ENCODE measurements at places on chromosomes 7 and 10.

DNA sequence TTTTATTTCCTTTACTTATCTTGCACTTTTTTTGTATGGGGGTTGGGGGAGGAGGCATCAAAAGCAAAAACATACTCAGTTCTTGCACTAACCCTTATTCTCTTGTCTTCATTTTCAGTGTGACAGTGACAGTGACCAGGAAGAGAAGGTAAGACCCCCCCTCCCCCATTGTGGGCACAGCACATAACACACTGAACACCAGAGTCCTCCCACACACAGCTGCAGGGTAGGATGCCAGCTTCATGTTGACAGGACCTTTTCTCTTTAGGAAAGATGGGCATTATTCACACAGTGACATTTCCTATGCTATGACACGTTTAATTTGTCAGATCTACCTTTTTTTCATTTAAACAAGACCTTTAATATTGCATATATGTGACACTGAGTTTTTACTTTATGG, 696.3 kb upstream of the GALNT17 start:
- DNase-seq: no peak

GRCh38 chr10:60289800-60290199, 99.9 kb downstream of the ANK3 start:
- no peak for DNase-seq

GRCh38 chr10:11262494-11263345, 245.0 kb downstream of the CELF2 start:
- no peak for DNase-seq

DNA sequence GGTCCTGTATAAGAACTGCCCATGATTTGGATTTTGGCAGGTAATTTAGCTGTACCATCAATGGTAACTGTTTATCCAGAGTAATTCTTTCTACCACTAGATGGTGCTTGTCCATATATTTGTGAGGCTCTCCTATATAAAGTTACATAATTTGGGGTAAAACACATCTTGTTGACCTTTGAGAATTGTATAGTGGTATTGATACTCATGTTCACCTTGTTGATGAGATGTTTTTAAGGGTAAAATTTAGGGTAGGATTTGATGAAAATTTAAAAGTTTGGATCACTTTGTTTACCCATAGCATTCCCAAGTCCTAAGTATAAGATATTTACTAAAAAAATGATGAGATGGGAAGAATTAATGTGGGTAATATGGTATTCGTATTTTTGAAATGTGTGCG, 31.6 kb downstream of the ST7 start:
- DNase-seq: peak; percentile 41

DNA sequence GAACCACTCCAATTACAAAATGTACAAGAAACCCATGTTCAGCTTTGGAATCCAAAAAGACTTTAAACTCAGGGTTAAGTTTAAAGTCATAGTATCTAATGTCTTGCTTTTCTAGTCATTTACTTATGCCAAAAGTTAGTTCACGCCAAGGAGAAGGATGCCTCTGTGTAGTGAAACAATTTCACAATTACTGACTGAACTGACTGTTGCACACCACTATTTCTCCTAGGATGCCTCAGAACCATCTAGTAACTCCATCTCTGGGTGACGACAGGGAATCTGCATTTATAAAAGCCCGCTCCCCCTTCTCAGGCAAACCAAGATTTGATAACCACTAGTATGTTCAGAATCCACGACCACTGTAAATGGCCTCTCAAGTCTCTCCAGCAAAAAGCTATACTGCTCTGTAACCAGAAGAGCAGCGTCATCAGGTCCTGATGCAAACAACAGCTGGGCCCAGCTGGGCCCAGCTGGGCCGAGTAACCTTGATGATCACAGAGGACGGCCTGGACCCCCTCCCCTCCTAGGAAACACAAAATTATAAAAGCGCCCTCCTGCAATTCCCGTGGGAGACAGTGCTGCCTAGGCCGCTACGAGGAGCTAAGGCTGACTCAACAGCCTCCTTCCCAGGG, 680 bp upstream of the ADO start:
- no peak for DNase-seq

- no peak for DNase-seq
Measured at GRCh38 chr7:23654508-23654907, 25.5 kb upstream of the FAM221A start.

DNA sequence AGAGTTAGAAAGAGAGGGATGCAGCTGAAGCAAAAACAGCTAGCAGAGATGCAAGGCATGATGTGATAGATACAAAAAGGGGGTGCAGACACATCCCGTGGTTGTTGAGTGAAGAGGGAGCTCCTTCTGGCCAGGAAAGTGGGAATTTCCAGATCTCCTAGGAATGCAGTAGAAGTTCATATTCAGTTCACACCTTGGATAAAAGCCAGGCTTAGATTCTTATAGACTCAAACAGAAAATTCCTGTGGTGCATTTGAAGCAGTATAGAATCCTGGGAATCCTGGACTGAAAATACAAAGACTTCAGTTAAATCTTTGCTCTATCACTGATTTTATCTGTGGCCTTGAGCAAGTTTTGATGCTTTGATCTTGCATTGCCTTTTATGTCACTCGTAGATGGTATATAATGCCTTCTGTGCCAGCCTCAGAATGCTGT, 33.9 kb downstream of the SGPL1 start:
- DNase-seq: no peak

GRCh38 chr7:70600993-70601392, 531.0 kb upstream of the GALNT17 start:
- no peak for DNase-seq

GRCh38 chr10:11504566-11505285, 106.7 kb downstream of the USP6NL start:
- no peak for DNase-seq

DNA sequence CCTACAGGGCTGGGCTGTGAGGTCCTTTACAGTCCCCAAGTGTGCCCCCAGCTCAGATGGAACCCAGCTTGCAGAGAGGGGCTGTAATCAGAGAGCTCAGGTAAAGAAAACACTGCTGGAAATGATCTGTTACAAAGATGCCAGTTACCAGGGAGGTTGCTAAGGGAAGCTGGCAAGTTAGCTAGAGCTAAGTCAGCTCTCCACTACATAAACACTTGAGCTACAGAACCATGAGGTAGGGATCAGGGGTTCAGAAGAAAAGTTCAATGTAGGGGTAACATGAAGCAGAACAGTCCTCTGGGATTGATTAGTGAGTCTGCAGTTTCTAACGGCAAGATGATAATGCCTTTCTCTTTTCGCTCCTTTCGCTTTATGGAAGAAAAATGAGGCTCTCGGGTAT, 53.1 kb upstream of the TM9SF3 start:
- DNase-seq: no peak

DNA sequence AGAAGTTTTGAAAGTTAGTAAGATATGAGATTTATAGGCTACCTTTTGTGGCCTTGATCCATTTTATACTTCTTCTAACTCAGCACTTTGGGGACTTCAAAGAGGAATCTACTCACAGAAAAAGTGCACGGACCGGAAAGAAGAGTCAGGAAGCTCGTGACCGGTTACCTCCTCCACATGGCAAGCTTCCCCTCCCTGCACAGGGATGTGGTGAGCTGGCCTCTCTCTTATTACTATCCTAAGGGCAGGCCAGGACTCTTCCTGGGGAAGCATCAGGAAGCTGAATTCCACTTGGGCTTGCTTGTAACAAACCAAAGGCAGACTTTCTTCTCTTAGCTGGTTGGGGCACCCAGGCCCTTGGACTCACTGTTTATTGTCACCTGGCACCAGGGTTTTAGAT, 170.8 kb upstream of the GLI3 start:
- no peak for DNase-seq

DNA sequence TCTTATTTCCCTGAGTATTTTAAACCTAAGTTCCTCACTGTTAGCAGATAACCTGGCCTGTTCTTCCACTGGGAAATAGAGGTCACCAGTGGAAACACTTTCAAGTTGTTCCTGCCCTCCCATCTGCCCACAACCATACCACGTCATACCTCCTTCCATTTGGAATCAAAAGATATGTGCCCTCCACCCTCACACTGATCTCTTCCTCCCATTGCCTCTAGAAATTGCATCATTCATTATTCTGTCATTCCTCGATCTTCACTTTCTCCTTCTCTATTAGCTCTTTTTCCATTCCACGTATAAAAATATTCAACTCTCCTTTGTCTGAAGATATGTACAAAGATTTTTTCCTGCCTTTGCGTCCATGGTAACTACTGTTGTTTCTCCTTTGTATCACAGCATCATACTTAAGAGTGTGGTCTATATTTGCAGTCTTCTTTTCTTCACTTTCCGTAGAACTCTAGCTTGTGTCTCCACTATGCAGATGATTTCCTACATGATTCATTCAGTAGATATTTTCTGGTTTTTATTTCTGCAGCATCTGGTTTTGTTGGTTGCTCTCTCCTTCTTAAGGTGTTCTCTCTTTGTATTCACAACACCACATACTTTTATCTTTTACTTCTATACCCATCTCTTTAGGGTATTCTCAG, 312.3 kb downstream of the REEP3 start:
- DNase-seq: no peak

- no peak for DNase-seq
Measured at GRCh38 chr10:844552-844951, 87.0 kb downstream of the LARP4B start.

GRCh38 chr7:66464059-66464458, 164.6 kb upstream of the KCTD7 start:
- no peak for DNase-seq
